ENCODE measurements at places on chromosomes 12 and 14.

DNA sequence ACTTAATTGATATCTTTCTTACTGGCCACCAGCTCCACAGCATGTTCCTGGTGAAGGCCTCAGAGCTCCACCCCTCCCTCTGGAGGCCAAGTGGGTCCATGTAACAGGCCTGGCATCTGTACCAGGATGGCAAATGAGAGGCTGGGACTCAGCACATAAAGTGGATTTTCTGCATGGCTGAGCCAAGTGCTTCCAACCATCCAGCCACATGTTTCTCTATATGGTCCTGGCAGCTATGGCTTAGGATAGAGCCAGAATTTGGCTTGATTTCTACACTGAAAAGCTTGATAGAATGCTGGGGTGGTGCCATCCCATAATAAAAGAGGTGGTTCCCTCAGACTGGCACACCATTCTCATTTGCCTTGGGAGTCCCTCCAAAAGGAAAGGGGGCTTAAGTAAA is 94.1 kb downstream of the PAX9 start:
- no peak for DNase-seq

- no peak for DNase-seq
Measured at GRCh38 chr14:69693145-69693544, 73.8 kb upstream of the SRSF5 start.

DNA sequence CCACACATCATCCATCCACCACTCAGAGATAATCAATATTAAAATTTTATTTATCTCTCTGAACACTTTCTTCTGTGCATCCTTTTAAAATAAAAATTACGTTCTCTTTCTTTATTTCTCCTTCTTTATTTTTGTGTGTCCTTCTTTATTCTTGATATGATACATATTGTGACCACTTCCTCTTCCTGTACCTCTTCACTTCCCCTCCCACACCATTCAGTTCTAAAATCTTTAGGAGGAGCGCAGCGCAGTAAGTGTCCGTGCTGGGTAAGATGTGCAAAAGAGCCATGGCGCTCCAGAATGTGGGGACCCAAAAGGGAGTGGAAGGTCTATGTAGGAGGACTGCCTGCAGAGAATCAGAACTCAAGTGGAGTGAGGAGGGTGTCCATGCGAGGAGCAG is 256.7 kb downstream of the ITPR2 start:
- no peak for DNase-seq

- no peak for DNase-seq
Measured at GRCh38 chr12:26297396-26298070, 102.2 kb downstream of the SSPN start.

GRCh38 chr12:105852496-105852895 is 286.3 kb downstream of the NUAK1 start:
- DNase-seq = no peak

GRCh38 chr12:117214797-117215196 is 24.5 kb upstream of the FBXO21 start:
- DNase-seq = no peak

GRCh38 chr12:57010627-57011247 is 4.4 kb upstream of the ZBTB39 start:
- DNase-seq = no peak

DNA sequence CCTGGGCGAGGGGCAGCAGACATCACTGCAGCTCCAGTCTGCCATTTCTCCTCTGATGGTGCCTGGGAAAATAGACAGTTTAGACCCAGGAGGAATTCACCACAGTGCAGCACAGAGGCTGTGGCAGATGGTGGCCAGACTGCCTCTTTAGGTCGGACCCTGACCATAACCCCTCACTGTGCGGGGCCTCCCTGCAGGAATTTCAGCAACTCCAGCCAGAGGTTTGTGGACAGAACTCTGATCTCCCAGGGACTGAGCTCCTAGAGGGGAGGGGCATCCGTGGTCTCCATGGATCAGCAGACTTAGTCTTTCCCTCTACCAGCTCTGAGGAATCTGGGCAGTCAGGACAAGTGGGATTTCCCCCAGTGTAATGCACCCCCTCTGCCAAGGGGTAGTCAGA is 106.5 kb downstream of the ZC3H14 start:
- DNase-seq = no peak

GRCh38 chr14:41476526-41476925 is 130.2 kb upstream of the LRFN5 start:
- no peak for DNase-seq

GRCh38 chr12:40819436-40820108 is 127.3 kb downstream of the CNTN1 start:
- no peak for DNase-seq

DNA sequence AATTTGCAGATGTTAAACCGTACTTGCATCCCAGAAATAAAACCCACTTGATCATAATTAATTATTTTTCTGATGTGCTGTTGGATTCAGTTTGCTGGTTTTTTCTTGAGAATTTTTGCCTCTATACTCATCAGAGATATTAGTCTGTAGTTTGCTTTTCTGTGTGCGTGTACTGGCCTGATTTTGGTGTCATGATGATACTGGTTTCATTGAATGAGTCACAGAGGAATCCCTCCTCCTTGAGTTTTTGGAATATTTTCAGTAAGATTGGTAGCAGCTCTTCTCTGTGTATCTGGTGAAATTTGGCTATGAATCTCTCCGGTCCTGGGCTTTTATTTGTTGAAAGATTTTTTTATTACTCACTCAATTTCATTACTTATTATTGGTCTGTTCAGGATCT is 100.4 kb upstream of the PMCH start:
- DNase-seq = no peak

DNA sequence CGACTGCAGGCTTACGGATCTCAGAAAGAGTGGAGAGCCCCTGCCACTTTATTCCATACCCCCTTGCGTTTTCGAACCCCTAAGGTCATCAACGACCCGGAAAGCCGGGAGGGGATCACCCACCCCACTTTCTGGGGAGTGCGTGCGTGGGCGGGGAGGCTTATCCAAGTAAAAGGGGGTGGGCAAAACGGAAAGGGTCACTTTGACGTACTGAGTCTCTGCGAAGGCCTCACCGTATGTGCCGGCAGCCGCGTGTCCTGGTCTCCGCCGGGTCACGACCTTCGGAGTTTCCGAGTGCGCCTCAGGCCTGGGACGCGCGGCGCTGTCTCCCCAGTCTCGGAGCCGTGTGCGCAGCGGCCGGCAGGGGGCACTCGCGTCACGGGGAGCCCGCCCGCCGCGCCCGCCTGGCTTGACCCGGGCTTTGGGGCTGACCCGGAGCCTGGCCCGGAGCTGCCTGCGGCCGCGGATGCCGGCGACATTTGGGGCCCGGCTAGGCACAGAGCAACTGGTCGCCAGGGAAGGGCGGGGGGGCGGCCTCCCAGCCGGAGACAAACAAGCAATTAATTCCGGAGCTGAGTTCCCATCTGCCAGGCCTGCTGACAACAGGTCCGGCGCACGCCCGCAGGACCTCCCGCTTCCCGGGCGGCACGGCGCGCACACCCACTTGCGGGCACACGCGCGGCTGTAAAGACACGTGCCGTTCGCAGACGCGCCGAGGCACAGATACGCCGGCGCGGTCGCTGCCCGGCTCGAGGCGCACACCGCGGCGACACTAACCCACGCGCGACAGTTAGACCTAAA is 890 bp upstream of the KIF26A start:
- no peak for DNase-seq

DNA sequence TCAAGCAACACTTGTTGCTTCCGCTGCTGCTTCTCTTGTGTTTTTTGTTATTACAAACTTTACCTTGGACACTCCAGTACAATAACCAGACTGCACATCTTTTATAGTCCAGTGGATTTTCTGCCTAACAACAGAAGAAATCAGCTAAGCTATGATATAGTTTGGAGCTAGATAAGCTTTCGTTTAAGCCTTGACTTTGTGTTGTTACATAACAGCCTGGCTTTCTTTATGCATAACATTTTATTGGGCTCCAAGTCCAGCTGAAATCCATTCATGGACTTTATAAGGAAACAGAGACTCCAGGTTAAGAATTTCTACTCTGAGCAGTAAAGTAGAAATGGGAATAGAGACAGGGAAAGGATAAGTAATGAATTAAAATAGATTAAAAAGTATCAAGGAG is 3.5 kb upstream of the DCN start:
- no peak for DNase-seq

GRCh38 chr12:38316391-38317129 is at the start of gene ALG10B:
ALG10B (plus strand) TSS chr12:38316774; CDS start chr12:38316894, 120 bp downstream.
- DNase-seq = peak; percentile 79

- DNase-seq = no peak
Measured at GRCh38 chr14:80584744-80585505, 356.6 kb downstream of the CEP128 start.

GRCh38 chr12:43578782-43579181 is 26.8 kb upstream of the ADAMTS20 start:
- peak; percentile 5 for DNase-seq

DNA sequence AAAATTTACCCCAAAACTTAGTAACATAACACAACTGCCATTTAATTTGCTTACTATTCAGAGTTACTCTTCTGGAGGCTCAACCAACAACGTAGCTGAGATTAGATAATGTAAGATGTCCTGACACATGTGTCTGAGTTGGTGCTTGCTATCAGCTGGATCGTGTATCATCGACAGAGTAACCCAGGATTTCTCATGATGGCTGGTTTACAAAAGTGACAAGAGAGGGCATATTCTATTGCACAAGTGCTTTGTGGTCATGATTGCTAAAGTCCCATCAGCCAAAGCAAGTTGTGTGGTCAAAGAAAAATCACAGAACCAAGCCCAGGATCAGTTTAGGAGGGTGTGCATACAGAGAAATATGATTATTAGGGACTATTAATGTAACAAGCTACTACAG is 73.4 kb downstream of the CAPZA3 start:
- DNase-seq = no peak

DNA sequence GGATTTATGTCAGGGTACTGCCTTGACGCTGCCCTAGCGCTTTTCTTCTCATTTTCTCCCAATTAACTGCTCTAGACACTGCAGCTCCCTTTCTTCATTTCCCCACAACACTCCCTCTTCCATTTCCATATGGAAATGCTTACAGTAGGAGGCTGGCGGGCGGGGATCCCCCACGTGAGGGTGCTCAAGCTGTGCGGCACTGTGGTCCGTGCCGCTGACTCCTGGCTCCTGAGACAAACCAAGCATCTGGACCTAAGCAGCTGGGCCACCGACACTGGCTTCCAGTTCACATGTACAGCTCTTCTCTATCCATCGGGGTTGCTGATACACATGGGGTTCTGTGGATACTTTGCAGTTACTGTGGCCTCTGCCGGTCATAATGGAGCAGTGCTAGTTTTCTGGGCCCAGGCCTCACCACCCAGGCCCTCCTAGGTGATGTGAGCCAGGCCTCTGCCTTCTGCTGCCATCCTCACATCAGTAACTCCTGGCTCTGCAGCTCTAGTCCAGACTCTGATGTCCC is 20.2 kb downstream of the TCHP start:
- no peak for DNase-seq

DNA sequence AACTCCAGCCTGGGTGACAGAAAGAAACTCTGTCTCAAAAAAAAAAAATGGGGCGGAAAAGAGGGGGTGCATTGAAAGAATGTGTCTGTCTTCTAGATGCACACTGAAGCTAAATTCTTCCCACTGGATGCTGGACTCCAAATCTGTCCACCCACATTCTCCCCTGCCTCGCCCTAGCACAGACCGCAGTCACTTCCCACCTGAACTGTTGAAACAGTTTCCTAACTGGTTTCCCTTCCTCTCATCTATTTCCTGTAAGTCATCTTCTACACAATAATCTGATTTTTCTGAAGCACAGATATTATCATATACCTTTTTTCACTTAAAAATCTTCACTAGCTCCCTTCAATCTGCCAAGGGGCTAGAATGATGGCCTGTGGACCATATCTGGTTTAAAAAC is 1.5 kb upstream of the HCAR1 start:
- DNase-seq = no peak

- DNase-seq = peak; percentile 26
Measured at GRCh38 chr12:103833095-103833775, 7.8 kb downstream of the NT5DC3 start.

DNA sequence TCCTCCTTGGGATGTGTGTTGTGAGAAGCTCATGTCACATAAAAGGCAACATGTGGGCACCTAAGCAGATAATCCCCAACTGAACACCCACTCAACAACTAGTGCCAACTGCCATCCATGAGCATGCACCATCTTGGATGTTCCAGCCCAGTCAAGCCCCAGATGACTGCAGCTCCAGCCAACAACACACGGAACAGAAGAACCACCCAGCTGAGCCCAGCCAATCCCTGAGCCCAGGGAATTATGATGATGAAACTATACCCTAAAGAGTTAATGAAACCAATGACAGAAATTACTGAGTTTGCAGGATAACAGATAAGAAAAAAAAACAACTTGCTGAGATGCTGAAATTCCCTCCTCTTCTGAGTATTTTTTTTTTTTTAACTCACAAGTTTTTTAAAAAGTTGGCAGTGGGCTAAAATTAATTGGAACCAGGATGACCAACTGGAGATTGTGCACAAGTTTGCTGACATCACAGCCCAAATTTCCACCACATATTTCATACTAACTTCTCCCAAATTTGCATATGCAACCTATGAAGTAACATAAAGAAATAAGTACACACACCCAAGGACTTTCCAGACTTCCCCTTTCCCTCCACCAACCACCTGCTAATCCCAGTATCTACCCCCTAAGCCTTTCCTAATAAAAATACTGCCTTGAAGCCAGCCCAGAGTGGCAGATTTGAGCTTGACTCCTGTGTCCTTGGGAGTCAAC is 124.5 kb downstream of the KSR2 start:
- DNase-seq = no peak

DNA sequence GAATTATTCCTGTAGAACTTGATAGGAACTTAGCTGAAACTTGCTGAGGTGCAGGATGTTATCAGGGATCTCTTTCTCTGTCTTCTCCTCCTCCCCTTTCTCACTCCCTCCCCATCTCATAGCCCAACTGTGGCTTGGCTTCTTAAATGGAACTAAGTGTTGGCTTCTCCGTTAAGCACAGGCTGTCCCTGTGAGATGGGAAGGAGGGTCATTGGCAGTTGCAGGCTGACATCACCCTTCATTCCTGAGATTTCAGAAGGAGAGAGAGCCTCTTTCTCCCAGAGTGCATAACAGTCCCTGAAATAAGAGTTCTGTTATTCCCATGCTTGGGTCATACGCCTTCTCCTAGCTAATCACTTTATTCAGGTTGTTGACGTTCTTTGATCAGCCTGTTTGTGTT is 162.0 kb downstream of the UNC79 start:
- DNase-seq = no peak

- DNase-seq = no peak
Measured at GRCh38 chr12:132507656-132508490, 17.9 kb downstream of the FBRSL1 start.

Data from AG04449 (cell line).